ENCODE measurements at places on chromosomes 1 and 21.

DNA sequence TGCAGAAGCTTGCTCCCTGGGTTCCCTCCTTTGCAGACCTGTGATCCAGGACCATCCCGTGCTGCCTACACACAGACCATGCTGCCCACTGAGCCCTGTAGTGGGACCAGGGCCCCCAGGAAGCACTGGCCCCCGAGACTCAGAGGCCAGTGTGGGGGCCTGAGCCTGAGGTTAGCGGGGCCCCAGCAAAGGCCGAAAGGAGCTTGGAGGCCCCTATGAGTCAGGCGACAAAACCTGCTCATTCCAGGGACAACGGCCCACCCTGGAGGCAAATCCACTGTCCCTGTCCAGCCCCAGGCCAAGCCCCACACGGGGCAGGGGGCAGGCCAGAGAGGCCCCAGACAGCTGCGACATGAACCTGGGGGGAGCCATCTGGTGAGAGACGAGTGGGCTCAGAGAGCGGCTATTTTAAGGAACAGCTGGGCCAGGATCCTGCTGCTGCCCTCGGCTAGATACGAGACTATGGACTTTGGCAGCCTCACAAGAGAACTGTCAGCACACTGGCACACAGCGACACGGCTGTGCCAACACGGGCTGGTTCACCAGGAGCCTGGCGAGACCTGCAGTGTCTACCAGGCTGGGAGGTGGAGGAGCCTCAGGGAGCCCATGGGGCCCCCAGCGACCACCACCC lies 74.7 kb downstream of the ARHGEF16 start:
- DNase-seq, result no peak

- DNase-seq, result no peak
Observed at GRCh38 chr1:33661811-33662454, 189.5 kb downstream of the ZSCAN20 start.

GRCh38 chr1:6967431-6968111 lies 182.3 kb downstream of the CAMTA1 start:
- no peak for DNase-seq

- DNase-seq, result no peak
Observed at GRCh38 chr1:181661569-181661968, 178.3 kb downstream of the CACNA1E start.

DNA sequence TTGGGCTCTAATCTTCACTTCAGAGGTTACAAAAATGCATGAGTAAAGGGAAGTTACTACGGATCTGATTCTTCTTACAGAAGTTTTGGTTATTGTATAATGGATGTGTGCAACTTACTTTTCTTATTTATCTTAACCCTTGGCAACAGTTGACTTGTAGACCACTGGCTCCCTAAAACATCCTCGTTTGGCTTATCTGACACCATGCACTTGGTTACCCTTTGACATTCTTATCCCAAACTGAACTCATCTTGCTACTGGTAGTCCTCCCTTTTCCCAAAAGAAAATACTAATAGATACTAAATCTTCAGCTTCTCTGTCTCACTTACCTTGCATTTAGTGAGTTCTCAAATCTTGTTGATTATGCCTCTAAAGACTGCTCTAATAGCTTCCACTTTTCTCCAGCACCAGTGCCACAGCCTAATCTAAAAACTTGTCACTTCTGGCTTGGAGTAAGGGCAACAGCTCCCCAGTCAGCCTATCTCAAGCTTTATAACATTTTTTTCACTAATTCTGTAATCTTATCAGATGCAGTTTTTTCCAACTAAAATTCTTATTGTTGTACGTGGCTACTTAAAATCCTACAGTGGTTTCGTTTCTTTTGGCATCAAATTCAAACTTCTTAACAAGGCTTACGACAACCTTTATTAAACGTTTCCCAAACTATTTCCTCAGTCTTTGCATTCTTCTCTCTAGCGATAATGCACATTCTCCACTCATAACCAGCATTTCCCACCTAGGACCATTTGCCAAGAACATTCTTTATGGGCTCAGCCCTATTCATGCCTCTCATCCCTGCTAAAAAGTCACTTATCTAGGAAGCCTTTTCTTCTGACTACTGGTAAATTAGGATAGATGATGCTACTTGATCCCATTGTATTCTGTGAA lies 204.2 kb downstream of the KCNT2 start:
- DNase-seq, result no peak

- DNase-seq, result no peak
Observed at GRCh38 chr21:20856926-20857325, 141.3 kb upstream of the NCAM2 start.

DNA sequence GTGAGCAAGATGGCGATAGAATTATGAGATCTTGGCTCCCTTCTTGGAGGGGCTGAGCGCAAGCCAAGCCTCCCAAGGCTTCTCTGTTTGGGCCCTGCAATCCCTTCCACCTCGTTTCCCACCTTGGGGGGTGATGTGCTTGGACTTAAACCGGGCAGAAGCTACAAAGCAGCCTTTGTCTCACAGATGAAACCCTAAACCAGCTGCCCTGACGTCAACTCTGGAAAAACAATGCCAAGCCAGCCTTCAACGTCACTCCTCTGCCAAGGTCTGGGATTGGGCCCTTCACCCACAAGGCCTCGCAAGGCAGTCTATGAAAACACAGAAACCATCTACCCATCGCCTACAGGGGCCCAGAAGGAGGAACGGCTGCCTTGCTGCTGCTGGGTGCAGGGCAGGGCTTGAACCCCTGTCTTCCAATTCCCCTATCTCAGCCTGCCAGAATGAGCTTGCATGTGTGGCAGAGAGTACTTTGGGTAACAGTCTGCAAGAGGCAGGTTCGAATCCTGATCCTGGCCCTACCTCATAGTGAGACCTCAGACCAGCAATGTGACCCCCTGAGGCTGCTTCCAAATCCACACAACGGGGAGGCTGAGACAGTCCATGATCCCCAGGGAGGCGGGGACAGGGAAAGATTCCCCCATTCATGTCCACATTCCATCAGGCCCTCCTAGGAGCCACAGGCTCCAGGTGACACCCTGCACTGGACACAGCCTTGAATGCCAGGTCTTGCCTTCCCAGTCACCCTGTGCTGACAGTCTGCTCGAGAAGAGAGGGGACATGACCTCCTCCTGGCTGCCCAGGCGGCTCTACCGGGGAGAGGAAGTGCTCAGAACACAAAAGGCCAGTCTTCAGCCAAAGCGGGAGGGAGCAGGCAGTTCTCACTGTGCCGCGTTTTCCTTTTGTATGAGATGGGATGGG lies 15.0 kb downstream of the IFFO2 start:
- no peak for DNase-seq

GRCh38 chr21:36914244-36915013 lies 52.0 kb downstream of the HLCS start:
- no peak for DNase-seq

- no peak for DNase-seq
Observed at GRCh38 chr1:41239988-41240610, 2.0 kb downstream of the SCMH1 start.

DNA sequence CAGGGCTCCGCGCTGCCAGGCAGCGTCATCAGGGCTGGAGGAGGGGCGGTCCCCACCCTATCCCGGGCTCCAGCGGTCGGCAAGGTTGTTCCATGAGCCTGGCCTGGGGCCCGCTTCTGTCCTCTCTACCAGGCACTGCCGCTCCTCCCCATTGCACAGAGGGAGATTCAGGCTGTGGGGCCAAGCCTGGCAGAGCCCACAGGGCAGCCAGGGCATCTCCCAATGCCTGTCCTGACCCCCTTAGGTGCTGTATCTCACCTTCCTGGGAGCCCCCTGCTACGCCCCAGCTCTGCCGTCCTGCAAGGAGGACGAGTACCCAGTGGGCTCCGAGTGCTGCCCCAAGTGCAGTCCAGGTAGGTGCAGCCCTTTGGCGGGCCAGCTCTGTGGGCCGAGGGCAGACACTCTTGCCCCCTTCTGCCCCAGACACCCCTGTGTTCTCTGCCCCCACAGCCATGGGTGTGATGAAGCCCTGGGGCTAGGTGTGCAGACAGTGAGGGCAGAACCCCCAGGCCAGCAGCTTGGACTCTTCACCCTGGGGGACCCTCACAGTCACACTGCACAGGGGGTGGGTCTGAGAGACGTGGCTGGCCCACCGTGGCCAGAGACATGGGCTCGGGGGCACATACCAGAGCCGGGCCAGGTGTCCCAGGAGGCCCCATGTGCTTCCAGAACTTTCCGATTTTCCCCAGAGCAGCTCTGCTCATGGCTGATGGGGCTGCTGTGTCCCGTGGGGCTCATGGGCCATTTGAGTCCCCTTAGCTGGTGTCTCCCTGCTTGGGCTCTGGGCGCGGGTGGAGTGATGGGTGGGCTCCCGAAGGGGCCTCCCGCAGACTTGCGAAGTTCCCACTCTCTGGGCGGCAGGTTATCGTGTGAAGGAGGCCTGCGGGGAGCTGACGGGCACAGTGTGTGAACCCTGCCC lies 1.6 kb downstream of the TNFRSF14 start:
- no peak for DNase-seq

Data from effector CD8-positive, alpha-beta T cell (primary cell).